ENCODE measurements at places on chromosomes 12 and 14. TPM values are rescaled to one million over a fixed set of nuclear protein-coding genes. Genes with fewer than 3 reads are reported as not detected.

DNA sequence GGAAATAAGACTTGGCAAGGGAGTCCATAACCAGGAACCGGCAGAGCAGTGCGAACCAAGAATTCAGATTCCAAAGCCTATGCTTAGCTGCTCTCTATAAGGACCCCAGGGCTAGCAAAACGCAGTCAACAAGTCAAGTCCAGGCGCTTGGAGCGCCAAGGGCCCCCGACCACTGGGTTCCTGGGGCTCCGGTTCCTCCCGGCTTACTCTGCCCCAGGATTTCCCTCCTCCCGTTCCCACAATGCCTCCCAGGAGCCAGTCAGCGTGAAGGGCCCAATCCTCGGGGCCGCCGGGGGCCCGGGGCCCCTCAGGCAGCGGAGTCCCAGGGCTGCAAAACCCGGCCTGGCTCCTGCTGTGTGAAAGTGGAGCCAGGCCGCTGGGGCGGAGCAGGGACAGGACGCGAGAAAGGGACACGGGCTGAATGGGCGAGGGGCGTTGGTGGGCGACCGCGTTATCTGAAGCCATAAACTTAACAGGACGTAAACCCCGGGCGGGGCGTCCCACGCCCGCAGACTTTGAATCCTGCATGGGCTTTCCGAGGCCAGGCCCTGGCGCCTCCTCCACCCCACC lies 1.5 kb downstream of the KRT8 start:
- peak; percentile 90 for DNase-seq

DNA sequence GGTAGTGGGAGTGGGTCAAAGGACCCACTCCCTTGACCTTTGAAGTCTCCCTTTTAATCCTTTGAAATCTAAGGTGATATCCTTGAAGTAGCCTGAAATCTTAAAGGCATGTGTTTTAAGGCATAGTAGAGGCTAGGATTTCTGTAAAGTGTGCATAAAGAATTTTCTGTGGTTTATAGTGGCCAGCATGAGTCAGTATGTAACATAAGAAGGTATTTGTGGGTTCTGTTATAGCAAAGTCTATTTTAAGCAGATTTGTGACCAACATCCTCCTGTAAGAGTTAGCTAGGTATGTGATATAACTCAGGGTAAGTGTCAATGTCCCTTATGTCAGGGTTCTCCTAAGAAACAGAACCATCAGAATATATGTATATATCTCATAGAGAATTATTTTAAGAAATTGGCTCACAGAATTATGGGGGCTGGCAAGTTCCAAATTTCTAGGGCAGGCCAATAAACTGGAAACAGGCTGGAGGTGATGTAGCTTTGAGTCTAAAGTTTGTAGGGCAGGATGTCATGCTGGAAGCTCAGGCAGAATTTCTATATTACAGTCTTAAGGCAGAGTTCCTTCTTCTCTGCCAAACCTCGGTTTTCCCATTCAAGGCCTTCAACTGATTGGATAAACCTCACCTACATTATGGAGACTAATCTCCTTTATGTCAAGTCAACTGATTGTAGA lies 18.7 kb upstream of the EPYC start:
- no peak for DNase-seq

- no peak for DNase-seq
These were observed 6.4 kb downstream of the LACRT start for GRCh38 chr12:54628186-54628846.

DNA sequence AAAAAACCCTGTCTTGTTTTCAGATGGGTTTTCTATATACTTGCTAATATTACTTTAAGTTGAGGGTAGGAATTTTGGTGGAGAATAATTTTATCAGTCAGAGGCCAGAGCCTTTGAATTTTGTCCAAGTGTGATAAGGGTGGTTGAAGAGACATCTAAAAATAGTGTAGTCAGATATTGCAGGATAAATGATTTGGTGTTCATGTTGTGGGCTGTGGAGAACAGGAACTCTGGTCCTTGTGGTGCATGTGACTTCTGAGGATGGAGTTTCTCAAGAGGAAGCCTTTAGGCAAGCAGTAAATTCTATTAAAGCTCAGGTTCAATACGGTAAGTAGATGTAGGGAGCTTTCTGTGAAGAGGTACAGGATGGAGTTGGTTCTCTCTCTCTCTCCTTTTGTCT lies 2.8 kb downstream of the ADAM21 start:
- DNase-seq: no peak

- DNase-seq: peak; percentile 69
These were observed 41.8 kb downstream of the TUNAR start for GRCh38 chr14:95918466-95918865.

DNA sequence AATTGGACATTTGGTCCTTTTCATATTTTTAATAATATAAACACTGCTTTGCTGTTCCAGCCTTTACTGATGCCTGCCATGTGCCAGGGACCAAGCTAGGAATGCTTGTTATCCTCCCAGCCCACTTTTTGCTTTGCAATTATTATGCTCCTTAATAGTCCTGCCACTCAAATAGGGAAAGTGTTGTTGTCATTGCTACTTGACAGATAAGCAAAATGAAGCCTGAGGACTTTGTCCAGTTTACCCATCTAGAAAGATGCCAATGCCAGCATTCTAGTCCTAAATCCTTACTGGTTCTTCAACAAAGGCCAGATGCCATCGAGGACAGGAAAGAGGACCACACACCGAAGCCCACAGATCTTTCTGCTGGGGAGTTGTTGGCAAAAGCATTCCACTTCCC lies 246.5 kb downstream of the EMP1 start:
- DNase-seq: no peak

DNA sequence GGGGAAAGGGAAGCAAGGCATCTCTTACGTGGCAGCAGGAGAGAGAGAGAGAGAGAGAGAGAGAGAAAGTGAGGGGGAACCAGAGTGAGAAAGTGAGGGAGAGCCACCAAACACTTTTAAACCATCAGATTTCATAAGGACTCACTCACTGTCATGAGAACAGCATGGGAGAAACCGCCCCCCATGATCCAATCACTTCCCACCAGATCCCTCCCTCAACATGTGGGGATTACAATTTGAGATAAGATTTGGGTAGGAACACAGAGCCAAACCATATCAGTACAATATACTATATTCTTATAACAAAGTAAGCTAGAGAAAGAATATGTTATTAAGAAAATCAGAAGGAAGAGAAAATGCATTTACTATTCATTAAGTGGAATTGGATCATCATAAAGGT lies 53.7 kb upstream of the PLXNC1 start:
- no peak for DNase-seq

GRCh38 chr14:82951171-82951570 lies 1417.5 kb upstream of the SEL1L start:
- no peak for DNase-seq

DNA sequence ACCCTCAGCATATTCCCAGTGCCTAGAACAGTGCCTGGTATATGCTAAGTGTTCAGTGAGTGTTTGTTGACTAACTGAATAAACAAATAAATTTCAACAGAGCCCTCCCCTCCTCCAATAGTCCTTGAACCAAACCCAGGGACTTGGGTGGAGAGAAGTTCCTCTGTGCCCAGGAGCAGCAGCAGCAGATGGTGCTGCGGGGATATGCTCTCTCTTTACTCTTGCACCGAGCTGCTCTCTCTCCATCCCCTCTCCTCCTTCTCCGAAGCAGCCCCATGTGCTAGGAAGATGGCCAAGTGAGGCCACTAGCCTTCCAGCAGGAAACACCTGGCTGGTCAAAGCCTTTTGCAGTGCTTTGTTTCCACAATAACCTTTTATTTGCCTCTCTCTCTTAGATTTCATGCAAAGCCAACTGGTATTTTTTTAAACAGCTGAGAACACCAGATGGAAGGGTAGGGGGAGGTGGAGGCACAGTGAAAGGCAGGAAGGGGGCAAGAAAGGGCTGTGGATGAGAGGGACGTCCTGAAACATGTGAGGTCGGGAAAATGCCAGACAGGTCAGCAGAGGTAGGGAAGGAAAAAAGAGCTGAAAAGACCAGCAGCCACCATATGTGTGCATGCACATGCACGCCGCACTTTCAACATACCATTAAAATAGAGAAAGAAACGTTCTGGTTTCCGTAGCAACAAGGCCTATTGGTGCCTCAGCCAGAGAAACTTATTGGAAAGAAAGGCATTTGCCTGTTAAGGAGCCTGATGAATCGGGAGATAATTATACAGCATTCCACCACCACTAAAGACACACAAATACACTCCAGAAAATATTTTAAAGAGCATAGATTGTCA lies 78.9 kb downstream of the EMP1 start:
- no peak for DNase-seq

- DNase-seq: no peak
These were observed 256.2 kb downstream of the DAD1 start for GRCh38 chr14:22332686-22333421.

GRCh38 chr12:112964067-112964670 lies 14.2 kb upstream of the OAS2 start:
- no peak for DNase-seq

DNA sequence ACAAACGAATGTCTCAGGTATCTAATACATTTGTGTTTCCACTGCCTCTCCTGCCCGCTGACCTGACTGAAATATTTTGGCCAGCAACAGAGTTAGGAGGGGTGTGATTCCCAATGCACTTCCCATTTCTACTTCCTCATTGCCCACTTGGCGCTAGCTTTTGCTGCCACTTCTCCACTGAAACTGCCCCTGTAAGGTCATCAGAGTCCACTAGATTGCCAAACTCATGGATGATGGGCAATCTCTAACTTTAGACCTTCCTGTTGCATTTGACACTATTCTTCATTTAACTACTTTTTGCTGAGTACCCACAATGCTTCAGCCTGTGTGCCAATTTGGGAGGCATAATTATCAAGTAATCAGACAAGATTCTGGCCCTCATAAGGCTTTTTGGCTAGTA lies 40.8 kb downstream of the GPR65 start:
- DNase-seq: no peak

- no peak for DNase-seq
These were observed 65.1 kb downstream of the PPP1R36 start for GRCh38 chr14:64614805-64615391.

DNA sequence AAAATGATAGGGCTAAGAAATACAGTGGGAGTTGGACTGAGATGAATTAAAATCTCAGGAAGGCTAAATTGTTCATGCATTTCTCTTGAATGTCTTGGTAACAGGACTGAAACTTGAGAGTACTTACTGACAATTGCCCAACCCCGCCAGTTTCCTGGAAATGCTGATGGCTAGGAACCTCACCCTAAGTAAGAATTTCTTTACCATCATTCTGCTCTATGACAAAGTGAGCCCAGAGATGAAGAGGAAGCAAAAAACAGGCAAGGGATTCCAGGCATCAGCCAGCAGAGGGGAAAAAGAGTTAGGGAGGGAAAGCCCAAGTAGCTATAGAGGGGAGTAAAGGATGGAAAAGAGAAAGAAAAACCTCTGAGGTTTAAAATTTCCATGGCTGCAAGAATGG lies 397.7 kb downstream of the MDGA2 start:
- DNase-seq: no peak

- DNase-seq: peak; percentile 92
These were observed 111.0 kb downstream of the BEGAIN start for GRCh38 chr14:100476012-100476822.

DNA sequence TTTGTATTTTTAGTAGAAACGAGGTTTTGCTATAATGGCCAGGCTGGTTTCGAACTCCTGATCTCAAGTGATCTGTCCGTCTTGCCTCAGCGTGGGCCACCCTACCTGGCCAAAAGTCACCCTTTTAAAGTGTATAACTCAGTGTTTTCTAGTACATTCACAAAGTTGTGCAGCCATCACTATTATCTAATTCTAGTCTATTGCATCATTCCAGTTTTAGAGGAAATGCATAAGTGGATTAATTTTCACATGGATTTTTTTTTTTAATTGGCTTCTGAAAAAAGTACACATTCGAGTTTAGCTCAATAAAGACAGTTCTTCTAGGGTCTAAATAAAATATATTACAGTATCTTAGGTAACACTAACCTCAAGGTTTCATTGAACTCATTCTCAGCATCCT lies 3.7 kb downstream of the DEPDC4 start:
- DNase-seq: no peak

DNA sequence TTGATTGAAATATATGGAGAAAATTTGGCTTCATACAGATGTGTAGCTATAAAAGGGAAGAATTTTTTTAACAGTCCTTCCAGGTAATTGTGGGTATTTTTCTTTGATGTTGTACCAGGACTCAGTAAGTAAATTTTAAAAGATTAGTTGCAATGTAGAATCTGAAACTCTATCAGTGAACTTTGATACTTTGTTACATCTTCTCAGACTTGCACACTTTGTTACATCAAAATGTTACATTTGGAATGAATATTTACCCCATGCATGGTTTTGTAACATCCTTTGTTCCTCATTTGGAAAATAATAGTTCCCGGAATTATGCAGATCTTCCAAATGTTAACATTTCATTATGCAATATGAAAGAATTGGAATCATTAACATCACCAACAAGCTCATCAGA lies 13.8 kb downstream of the MTHFD1 start:
- no peak for DNase-seq

DNA sequence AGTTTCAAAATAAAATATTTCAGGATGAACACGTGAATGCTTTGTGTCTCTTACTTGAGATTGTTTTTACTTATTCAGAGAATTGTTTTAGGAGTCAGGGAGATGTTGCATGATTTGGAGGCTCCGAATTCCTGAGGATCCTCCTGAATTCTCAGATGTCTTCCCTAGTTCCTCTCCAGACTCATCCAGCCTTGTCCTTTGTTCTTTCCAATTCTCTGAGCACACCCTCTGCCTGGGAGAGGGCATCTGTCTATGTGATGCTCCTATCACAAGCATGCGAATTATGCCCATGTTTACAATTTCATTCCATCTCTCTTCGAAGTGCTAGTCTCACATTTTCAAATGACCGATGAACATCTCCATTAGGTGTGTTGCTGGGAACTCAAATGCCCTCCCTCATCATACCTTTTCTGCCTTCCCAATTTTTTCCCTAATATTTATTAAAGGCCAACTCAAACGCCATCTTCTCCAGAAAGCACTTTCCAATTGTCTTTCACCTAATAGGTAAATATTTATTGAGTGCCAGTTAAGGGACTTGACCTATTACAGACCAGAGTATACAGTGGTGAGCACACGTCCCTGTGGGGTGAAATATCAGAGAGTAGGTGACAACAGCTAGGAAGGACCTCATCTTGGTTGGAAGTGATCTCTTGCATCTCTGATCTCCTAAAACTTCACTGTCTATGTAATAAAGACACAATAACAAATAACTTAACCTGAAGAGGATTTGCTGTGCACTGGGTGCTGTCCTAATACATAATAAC lies 64.4 kb downstream of the ARF6 start:
- no peak for DNase-seq

The KRT3 gene
- total RNA-seq: not detected

The ESR2 gene
- total RNA-seq: 0.27 TPM

The OTOGL gene
- total RNA-seq: not detected

The C12orf54 gene
- total RNA-seq: not detected

The RIPK3 gene
- not detected for total RNA-seq

The AKAP6 gene
- total RNA-seq: 2.3 TPM

Measured in Caki2 (cell line).